ENCODE measurements at places on chromosomes 3 and 15.

DNA sequence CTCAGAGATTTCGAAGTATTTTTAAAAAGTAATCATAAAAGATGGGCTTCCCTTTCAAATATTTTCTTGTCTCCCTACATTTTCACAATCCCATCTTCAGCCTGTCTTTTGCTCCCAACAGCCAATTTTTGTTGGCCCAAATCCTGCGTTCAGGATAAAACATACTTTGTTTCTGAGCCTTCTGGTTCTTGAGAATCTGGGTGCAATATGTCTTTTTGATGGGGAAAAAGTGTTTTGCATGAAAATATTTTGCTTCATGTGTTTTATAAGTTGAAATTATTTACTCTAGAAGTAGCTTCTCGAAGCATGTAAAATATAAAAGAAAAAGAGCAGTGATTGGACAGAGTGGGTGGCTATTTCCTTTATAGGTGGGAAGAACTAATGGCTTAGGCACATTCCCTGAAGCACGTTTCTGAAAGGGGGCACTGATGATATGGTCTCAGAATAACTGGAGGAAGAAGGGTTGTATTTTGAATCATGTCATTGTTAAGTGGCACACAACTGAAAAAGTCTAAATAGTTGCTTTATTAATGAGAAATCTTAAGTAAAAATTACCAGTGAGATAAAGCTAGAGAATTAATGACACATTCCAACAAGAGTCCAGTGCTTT is 3.9 kb downstream of the UNC13C start:
- no peak for DNase-seq

DNA sequence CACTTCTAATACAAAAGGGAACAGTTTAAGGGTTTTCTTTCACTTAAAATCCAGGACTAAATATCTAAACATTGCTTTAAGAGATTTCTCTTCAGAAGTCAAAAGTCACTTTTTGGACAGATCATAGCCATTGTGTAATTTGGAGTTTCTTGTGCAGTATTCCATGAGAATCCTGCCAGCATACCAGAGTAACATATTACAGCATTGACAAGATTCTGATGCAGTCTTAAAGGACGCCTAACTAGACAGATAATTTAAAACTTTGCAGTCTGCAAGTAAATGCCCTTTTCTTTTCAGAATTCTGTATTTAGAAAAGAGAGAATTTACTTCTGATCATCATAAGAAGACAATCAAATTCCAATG is 17.5 kb upstream of the IGSF10 start:
- no peak for DNase-seq

DNA sequence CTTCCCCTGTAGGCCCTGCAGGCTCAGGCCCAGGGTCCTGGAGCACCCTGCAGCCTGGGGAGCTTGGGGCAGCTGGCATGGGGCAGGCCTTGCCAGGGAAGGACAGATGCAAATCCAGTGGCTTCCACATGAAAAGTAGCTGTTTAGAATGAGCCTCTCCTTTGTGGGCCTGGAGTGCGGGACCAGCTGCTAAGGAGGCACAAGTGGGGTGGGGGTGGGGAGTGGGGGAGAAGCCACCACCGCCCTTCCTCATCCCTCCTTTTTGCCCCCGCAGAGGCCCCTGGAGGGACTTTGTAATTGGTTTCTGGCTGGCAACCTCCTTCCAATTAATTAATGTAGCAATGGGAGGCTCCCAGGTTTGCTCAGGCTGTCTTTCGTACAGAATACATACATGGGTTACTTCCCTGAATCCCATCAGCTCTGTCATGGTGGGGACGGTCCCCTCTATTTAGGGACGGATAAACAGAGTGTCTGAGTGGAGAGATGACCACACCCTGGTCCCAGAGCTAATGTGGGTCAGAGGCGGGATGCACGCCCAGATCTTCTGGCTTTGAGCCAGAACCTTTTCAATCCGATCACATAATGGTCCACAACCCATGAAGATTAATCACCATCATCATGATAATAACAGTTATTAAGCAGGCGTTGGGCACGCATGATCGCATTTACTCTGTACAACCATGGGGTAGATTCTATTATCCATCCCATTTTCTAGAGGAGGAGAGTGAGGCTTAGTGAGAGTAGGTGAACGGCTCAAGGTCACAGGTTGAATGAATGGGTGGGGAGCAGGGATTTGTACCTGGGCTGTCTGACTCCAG is 6.2 kb downstream of the CORO2B start:
- DNase-seq = no peak

DNA sequence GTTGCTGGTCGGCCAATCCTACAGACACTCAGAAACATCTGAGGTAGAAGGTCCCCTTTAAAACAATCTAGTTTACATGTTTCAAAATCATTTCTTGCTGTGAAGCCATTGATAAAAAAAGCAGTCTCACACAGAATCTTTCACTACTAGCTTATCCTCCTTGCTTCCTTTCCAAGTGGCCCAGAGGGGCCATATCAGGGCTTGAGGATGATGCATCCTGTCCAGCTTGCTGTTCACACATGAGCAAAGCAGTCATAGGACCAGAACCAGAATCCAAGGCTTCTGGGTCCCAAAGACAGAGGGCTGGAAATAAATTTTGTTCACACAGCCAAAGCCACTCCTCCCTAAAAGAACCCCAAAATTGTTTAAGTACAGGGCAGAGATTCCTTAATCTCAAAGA is 9.2 kb upstream of the LYZL4 start:
- DNase-seq = no peak

- no peak for DNase-seq
Observed at GRCh38 chr3:107265526-107265925, 111.7 kb upstream of the CCDC54 start.

DNA sequence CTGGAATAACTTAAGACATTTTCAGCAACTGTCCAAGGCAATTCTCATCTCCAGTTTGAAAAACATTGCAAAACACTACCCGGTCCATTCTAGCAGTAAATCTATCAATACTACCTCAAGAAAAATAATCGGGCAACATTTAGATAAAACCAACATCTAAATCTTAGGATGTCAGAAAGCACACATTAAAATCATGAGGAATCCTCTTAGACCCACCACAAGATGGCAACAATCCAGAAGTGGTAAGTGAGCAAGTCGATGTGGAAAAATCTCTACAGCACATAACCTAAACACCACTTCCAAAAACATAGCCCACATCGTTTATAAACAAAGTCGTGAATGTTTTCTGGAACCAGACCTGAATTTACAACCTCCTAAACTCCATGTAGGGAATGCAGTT is 5.7 kb downstream of the PLCH1 start:
- no peak for DNase-seq

GRCh38 chr3:56269755-56270535 is 198.3 kb downstream of the ERC2 start:
- DNase-seq = no peak

GRCh38 chr15:98853617-98854420 is 153.8 kb downstream of the PGPEP1L start:
- DNase-seq = no peak

- peak; percentile 30 for DNase-seq
Observed at GRCh38 chr15:49990835-49991545, 128.0 kb downstream of the ATP8B4 start.
